ENCODE measurements at places on chromosomes 4 and X.

DNA sequence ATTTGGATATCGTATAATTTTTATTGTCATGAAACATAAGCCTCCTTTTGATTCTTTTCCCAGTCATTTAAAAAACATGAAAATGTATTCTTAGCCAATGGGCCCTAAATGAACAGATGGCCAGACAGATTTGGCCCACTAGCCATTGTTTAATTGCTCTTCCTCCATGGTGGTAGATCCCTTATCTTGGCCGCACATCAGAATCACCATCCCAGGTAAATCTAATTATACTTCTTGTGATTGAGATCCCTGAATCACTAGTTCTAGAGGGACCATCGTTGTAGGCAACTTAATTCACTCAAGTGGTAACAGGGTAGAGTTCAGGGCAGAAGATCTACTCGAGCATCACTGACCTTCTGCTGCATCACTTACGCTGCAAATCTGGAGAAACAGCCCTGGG is 24.1 kb upstream of the VCX3A start:
- DNase-seq = no peak

DNA sequence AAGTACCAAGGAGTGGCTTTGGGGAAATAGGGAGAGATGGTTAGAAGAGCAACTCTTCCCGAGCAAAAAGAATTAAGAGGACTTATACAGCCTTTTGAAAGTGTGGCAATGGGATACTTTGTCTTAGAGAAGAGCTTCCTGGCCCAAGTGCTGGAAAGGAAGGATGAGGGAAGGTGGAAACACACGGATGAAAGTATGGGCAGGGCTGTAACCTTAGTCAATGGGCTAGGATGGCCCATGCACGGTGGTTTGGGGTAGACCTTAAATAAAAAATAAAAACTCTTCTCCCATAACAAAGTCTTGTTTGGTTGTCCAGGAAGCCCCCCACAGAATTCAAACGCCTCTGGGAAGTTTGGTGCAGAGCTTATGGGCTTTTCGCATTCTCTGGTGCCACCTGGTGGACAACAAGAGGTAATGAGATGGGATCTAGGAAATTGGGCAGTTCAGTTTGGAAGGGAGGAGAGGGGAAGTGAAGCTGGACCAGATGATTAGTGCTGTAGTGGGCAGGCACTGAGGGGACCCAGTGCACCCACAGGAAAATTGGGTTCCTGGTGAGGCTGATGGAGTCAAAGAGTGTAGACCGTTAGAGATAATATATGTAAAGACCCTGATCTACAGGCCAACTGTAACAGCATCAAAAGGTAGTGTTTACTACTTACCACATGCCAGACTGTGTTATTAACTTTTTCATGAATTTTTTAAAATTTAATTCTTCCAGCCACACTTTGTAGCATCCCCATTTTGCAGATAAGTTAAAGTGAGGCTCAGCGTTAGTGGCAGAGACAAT is 13.8 kb upstream of the ENOX2 start:
- DNase-seq = no peak

DNA sequence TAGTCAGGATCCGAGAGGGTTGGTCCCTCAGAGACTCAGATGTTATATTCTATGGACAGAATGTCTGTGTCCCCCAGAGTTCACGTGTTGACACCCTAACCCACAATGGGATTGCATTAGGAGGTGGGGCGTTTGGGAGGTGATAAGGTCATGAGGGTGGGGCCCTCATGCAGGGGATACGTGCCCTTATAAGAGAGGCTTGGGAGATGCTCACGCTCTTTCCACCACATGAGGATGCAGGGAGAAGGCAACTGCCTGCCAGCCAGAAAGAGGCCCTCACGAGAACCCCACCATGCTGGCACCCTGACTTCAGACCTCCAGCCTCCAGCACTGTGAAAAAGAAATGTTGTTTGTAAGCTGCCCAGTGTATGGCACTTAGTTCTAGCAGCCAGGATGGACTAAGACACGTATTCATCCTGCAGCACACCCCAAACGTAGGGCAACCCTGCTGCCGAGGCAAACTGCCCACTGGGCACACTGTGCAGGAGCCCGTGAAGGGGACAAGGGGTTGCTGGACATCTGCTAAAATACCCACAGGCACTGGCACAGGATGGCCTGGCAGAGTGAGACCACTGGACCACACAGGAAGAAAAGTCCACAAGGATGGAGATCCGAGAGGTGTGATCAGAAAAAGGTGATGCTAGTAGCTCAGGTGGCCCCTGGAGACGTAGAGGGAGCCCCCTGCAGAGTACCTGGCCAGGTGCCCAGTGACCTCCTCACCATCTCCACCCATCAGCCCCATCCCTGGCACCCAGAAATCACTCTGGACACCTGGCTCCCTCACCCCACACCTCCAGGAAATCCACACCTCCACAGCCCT is 62.7 kb downstream of the HTRA3 start:
- no peak for DNase-seq

GRCh38 chrX:69324851-69325250 is 159.6 kb upstream of the PJA1 start:
- no peak for DNase-seq

DNA sequence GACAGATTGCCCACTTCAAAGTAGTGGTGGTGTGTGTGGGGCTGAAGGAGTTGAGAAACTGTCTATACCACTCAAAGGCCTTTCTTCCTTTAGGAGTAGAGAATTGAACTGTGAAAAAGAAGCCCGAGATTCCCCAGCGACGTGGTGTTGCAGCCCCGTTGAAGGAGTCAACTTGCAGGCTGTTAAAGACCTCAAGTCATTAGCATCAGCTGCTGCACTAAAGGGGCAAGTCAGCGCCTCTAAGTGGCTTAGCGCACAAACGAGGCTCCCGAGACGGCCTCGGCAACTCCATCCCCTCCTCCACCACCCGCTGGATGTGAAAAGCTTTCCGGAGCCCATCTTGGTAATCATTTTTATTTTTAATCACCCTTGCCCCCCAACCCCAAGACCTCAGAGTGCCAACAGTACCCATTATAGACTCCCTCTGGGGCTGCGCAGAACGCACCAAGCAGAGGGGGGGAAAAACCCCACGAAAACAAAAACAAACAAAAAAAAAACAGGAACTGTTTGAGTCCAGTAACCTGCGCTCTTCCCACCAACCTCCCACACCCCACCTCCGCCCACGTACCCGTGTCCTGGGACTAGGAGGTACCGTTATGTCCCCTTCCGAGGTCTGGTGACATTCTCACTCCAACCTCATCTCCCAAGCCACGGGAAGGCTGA is 913 bp upstream of the PRDM8 start:
- no peak for DNase-seq

DNA sequence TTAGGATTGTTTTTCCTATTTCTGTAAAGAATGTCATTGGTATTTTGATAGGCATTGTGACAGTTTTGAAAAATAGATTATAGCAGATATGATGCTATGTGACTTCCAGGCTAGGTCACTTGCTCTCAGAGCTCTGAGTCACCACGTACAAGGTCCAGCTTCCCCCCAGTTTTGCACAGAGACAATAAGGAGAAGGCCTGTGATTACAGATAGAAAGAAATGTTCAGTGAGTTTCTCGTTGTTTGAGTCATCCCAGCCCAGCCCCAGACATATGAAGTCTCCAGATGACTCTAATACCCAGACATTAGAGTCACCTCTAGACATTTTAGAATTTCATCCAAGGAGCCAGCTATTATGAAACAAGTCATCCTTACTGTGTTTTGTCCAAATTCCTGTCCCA is 57.2 kb downstream of the MFAP3L start:
- DNase-seq = peak; percentile 36

DNA sequence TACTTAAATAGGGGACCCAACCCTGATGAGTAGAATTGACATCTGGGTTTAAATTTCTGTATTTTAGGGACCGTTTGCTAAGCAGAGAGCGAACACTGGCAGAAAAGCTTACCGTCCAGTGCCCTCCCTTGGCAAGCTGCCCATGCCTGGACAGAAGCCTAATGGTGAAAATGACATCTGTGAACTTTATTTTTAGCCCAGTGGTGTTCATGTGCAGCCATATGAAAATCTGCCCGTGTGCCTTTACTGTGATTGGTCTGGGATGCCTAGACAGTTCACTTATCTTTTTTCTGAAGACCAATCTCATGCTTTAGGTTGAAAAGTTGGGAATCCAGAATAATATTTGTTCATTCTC is 1.1 kb downstream of the STBD1 start:
- DNase-seq = no peak

GRCh38 chr4:180947425-180947824 is 1295.8 kb upstream of the TENM3 start:
- no peak for DNase-seq

- DNase-seq = no peak
Observed at GRCh38 chr4:98570151-98570797, 88.1 kb downstream of the TSPAN5 start.

GRCh38 chrX:38935561-38935960 is 134.3 kb downstream of the MID1IP1 start:
- DNase-seq = no peak

DNA sequence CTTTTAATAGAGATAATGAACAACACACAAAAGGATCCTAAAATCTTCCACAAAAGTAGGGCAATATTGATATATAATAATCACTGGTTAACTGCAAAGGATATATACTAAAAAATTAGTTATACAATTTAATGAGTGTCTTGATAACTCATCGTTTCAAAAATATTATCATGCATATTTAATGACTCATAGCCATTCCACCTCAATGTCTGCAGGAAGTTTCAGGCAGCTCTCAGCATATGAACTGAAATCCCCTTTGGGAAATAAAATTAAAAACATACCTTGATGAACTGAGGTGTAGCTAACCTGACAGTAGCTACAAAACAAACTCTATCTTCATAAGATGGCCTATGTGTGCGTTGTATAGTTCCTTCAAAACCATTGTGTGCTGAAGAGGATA is 62.9 kb downstream of the TMEM165 start:
- DNase-seq = no peak

DNA sequence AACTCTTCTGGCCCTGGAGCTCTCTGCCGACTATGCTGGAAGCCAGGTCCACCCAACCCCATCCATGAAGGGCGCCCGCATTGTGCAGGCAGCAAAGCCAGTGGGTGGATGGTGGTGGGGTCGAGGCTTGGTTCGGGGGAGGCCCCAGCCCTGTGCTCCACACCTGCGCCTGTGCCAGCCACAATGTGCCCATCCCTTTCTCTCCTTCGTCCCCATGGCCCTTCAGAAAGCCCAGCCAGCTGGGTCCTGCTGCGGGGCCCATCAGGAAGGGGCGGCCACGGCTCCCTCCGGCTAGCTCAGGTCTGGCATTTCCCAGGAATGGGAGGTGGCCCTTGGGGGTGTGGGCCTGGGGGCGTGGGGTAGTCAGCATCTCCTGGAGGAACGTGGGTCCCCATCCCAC is 91.6 kb downstream of the HMX1 start:
- DNase-seq = no peak

GRCh38 chr4:36141186-36141585 is 103.1 kb downstream of the ARAP2 start:
- no peak for DNase-seq

DNA sequence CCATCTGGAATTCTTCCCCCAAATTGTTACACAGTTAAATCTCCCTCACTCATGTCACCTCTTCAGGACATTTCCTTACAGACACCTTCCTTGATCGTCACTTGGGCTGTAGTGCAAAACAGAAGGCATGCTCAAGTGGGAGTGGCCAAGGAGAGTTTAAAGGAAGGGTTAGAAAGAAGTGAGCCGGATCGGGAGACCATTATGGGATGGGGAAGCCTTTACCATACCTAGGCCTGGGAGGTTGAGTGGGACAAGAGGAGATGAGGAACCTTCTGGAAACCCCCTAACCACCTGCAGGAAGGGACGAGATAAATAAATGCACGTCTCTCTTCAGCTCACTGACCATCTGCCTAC is 102.7 kb downstream of the UCHL1 start:
- no peak for DNase-seq

DNA sequence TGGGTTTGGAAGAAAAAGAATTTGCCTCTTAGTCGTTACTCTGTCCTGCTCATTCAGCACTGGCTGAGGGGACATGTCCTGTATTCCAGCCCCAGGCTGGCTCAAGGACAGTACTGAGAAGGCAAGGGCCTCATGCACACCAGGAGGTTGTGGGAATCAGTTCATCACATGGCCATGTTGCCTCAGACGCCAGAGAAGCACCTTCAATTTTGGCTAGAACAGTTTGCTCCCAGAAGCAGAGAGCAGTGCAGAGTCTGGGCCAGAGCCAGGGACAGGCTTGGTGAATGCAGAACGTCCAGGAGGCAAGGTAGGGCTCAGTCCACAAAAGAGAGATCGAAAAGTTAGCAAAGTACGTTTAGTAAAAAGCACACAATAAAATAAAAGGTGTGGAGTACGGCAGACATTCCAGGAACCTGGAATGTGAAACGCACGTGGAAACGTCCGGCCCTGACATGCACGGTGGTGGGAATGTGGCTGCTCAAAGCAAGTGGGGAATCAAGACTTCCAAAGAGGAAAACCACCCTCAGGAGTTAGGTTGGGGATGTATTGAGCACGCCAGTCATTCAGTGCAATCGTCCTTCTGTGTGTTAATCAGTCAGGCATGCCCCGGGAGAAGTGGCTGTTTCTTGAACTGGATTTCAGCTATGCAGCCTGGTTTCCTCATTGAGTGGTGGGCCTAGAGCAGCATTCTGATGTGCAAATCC is 1.2 kb upstream of the SLC2A9 start:
- DNase-seq = no peak

DNA sequence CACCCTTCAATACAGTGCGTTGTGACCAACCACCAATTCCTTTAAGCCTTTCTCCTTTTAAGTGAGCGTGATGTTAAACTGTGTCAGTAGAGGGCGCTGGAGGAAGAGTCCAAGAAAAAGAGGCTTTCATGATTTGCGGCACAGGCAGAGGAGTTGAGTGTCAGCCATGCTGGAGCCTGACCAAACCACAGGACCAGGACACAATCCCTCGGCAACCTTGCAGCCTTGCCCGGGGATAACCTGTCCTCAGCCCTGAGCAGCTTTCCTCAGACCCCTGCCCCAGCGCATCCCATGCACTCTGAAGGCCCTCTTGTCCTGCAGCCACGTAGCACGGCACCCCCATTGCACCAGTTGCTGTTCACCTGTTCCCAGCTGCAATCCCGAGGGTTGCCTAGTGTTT is 53.5 kb upstream of the SMIM31 start:
- DNase-seq = no peak

GRCh38 chrX:139930401-139930800 is 2.5 kb downstream of the ATP11C start:
- no peak for DNase-seq

DNA sequence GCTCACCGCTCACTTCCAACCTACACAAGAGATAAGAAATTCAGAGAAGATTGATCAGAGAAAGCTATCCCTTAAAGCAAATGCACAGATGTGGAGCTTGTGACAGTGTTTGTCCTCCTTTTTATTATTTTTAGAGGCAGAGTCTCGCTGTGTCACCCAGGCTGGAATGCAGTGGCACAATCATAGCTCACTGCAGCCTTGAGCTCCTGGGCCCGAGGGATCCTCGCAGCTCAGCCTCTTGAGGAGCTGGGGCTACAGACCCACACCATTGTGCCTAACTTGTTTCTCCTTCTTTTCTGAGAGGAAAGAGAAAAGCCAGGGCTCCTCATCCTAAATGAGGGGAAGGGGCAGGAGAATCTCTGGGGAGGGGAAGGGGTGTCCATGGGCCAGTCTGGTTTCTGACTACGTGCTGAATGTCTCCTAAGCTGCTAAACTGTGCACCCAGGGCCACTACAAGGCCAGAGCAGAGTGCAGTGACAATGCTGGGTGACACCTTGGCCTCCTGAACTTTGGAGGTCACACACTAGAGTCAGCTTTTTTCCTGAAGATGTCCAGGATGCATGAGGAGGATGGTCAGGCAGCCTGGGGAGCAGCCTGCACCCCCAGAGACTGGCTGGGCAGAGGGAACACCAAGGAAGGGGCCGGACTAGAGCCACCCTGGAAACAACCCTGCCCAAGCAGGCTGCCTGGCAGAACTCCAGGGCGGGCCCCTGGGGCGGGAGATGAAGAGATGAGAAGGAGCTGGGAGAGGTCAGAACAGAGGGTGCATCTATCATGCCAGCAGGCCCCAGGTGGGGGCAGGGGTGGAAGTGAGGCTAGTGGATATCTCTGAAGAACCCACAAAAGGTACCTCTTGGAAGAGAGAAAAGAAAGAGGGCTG is 55.5 kb upstream of the PROM1 start:
- DNase-seq = no peak
